Activated CD4-positive, alpha-beta T cell treated with anti-CD3 and anti-CD28 coated beads for 36 hours (primary cell): ENCODE measurements at places on chromosomes 12 and 14.

- no peak overlapping the region for H3K27ac ChIP-seq
- no peak overlapping the region for H3K4me3 ChIP-seq
- peaks cover 23% of the 10 kb centered on the region for H3K4me1 ChIP-seq
- DNase-seq, result no peak
- no peaks in the 10 kb centered on the region for H3K27me3 ChIP-seq
- peaks cover 22% of the 10 kb centered on the region for H3K36me3 ChIP-seq
Measured at GRCh38 chr12:108653082-108653516, 19.4 kb upstream of the SELPLG start.

DNA sequence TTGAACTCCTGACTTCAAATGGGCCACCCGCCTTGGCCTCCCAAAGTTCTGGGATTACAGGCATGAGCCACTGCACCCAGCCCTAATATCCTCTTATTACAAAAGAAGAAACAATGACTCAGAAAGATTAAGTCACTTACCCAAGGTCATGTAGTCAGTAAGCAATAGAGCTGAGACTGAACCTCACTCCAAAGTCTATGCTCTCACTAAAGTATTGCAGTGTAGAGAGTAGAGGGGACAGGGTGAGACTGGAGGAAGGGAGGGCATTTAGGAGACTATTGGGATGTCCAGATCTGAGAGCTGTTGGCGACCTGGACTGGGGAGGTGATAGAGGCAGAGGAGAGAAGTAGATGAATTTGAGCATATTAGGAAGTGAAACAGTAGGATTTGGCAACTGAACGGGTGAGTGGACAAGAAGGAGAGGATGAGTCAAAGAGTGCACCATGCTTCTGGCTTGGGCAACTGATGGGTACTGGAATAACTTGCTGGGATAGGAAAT is 11.8 kb downstream of the P2RX7 start:
- no peaks in the 10 kb centered on the region for H3K27me3 ChIP-seq
- no peak overlapping the region for H3K4me3 ChIP-seq
- peak; percentile 33 for DNase-seq
- H3K4me1 ChIP-seq, result peaks cover 25% of the 10 kb centered on the region
- H3K36me3 ChIP-seq, result peaks cover 5% of the 10 kb centered on the region

DNA sequence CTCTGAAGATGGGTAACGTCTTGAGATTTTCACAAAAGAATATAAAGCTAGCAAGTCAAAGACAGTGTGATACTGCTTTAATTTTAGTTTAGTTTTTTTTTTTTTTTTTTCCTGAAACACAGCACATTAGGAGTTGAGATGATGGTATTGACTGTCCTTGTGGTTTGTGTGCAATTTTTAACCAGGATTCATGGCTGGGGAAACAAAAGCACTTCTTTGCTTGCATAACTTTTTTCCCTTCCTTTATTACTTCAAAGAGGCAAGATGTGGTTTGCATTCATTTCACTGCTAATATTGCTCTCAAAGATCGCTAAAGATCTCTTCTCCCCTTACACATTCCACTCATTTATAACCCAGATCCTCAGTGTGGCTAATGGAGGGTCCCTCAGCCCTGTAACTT is 157.1 kb upstream of the PZP start:
- peaks cover 7% of the 10 kb centered on the region for H3K27me3 ChIP-seq
- H3K4me3 ChIP-seq, result no peak overlapping the region
- peaks cover 37% of the 10 kb centered on the region for H3K4me1 ChIP-seq
- H3K27ac ChIP-seq, result no peak overlapping the region
- no peak for DNase-seq
- no peaks in the 10 kb centered on the region for H3K36me3 ChIP-seq

DNA sequence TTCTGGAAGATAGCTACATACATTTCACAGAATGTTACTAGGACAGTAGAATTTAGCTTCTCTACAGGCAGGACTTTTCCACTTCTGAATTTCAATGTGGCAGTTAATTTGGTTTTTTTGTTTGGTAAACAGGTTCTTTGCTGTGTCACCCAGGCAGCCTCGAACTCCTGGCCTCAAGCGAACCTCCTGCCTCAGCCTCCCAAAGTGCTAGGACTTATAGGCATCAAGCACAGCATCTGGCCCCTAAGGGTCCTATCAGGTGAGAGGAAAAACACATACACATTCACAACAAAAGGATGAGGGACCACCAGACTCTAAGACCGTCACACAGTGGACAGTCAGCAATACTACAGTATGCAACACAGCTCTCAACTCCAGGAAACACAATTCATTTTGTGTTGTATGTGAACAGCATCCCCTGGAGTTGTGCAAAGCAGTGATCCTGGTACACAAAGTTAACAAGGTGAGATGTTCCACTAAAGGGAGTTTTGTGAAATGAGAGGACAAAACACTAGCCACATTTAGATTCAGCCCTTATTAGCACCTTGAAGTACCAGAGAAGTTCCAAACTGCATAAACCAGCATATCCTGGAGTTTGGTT is 6.9 kb downstream of the ATP2B1 start:
- DNase-seq, result no peak
- H3K4me1 ChIP-seq, result peaks cover 80% of the 10 kb centered on the region
- H3K27me3 ChIP-seq, result no peaks in the 10 kb centered on the region
- H3K27ac ChIP-seq, result no peak overlapping the region
- H3K36me3 ChIP-seq, result peaks cover 12% of the 10 kb centered on the region

GRCh38 chr12:42617622-42618021 is 28.1 kb upstream of the PRICKLE1 start:
- no peak for DNase-seq
- no peak overlapping the region for H3K4me3 ChIP-seq
- H3K27me3 ChIP-seq, result no peaks in the 10 kb centered on the region
- H3K27ac ChIP-seq, result no peak overlapping the region
